ENCODE measurements at places on chromosomes 7 and 10. TPM values are rescaled to one million over a fixed set of nuclear protein-coding genes. Genes with fewer than 3 reads are reported as not detected.

The HOXA1 gene
- total RNA-seq, result not detected

The DNMBP gene
- 2.9 TPM for total RNA-seq

The ACTA2 gene
- 26.1 TPM for total RNA-seq

The PAX4 gene
- total RNA-seq, result not detected

The PPP1R17 gene
- 2.9 TPM for total RNA-seq

The OPN4 gene
- not detected for total RNA-seq

The SORCS1 gene
- 16.7 TPM for total RNA-seq

The SLC26A4 gene
- total RNA-seq, result 4.1 TPM

The NPY4R2 gene
- total RNA-seq, result under 0.01 TPM

The TEX47 gene
- total RNA-seq, result not detected

The ADAMTS14 gene
- 0.41 TPM for total RNA-seq

The CABCOCO1 gene
- 4.9 TPM for total RNA-seq

The HELLS gene
- 14.7 TPM for total RNA-seq

The HGF gene
- total RNA-seq, result 5.7 TPM

The PON1 gene
- not detected for total RNA-seq

The VAX1 gene
- 1.2 TPM for total RNA-seq

The XRCC2 gene
- total RNA-seq, result 2.9 TPM

The RBP3 gene
- total RNA-seq, result not detected

The PALD1 gene
- total RNA-seq, result 6.9 TPM

The LBX1 gene
- total RNA-seq, result not detected

The PTPRZ1 gene
- 138 TPM for total RNA-seq

The CADPS2 gene
- 9.8 TPM for total RNA-seq

The TLX1 gene
- total RNA-seq, result not detected

The FAM24B gene
- 2.9 TPM for total RNA-seq

The PIP gene
- total RNA-seq, result not detected

The KCTD7 gene
- total RNA-seq, result 33.8 TPM

The ADCYAP1R1 gene
- total RNA-seq, result 34.2 TPM

The CRYGN gene
- total RNA-seq, result under 0.01 TPM

The ZNF853 gene
- 23.6 TPM for total RNA-seq

The SLC18A3 gene
- total RNA-seq, result under 0.01 TPM

The NPFFR1 gene
- total RNA-seq, result 1.2 TPM
